NCI-H2171 treated with DMSO at 0.1 percent for 48 hours (cell line): ENCODE measurements at places on chromosomes 16 and 17.
A peak's percentile ranks its signal among the peaks of the same experiment; 100 is the strongest.

- no peak for DNase-seq
Measured at GRCh38 chr16:80463751-80464495, 76.9 kb upstream of the DYNLRB2 start.

GRCh38 chr16:14155572-14156190, 84.6 kb downstream of the MRTFB start:
- no peak for DNase-seq

- DNase-seq: no peak
Measured at GRCh38 chr16:68083239-68083781, 1.9 kb upstream of the NFATC3 start.

- no peak for DNase-seq
Measured at GRCh38 chr16:85681255-85681654, 7.5 kb downstream of the GINS2 start.

DNA sequence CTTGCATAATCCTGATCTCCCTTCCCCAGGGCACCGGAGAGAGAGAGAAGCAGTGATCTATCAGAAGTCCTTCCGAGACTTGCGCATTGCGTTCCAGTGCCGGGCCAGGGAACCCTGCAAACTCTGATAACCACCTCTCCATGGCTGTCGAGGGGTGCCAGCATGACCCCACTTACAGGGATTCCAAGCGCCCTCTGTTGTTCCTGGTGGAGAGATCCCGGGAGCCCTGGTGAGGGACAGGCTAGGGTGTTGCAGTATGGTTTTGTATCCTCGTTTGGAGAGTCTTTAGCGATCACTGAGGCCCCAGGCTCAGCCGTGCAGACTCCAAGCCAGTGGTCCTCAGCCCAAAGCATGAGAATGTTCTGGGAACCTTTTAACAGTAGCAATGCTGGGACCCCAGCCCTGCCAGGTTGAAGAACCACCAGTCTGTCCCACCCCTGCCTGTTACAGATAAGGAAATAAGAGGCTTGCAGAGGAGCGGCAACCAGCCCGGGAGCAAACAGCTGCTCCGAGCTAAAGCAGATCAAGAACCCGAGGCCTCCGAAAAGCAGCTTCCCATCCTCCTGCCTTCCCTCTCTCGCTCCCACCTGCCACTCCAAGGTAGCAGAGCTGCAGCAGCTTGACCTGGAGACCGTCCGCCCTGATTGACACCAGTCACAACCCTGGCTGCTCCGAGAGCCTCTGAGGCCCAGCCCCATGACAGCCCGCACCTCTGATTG, 150.3 kb upstream of the RPL38 start:
- no peak for DNase-seq

GRCh38 chr17:8120520-8121406, 2.4 kb upstream of the ALOXE3 start:
- peak; percentile 91 for DNase-seq
